Central memory CD4-positive, alpha-beta T cell (primary cell): ENCODE measurements at places on chromosomes 12 and 14.
A peak's percentile ranks its signal among the peaks of the same experiment; 100 is the strongest.

- no peak for DNase-seq
These were observed 60.0 kb downstream of the PPFIBP1 start for GRCh38 chr12:27583981-27584380.

GRCh38 chr14:91292491-91292890 is 48.0 kb upstream of the GPR68 start:
- DNase-seq, result no peak

DNA sequence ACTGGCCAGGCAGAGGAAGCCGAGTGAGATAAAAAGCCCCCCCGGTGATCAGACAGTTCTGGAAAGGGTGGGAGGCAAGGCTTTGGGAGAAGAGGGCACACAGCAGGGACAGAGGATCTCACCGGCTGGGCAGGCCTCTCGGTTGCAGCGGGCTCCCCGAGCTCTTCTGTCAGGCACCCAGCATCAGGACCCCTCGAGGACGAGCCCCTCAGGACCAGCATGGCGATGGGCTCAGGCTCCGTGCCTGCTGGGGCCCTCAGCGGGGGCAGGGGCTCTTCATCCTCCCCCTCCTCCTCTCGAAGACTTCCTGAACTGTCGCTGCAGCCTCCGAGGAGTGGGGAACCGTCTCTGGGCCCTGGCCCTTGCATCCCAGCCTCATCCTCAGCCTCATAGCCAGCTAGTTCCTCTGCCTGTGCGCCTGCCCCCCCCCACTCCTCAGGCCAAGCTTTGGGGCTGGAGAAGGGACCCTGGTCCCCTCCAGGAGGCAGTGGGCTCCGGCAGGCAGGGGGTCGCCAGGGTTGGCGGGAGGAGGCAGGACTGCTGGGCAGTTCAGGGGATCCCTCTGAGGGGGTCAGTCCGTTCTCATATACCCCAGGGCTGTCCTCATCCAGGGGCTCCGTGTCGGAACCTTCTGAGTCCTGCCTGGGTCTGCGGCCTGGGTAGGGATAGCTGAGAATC is 3.4 kb upstream of the AP1G2 start:
- DNase-seq, result no peak

GRCh38 chr12:48882315-48882687 is 16.6 kb upstream of the RND1 start:
- no peak for DNase-seq

- no peak for DNase-seq
These were observed 268.8 kb downstream of the ADGRD1 start for GRCh38 chr12:131222329-131223139.

DNA sequence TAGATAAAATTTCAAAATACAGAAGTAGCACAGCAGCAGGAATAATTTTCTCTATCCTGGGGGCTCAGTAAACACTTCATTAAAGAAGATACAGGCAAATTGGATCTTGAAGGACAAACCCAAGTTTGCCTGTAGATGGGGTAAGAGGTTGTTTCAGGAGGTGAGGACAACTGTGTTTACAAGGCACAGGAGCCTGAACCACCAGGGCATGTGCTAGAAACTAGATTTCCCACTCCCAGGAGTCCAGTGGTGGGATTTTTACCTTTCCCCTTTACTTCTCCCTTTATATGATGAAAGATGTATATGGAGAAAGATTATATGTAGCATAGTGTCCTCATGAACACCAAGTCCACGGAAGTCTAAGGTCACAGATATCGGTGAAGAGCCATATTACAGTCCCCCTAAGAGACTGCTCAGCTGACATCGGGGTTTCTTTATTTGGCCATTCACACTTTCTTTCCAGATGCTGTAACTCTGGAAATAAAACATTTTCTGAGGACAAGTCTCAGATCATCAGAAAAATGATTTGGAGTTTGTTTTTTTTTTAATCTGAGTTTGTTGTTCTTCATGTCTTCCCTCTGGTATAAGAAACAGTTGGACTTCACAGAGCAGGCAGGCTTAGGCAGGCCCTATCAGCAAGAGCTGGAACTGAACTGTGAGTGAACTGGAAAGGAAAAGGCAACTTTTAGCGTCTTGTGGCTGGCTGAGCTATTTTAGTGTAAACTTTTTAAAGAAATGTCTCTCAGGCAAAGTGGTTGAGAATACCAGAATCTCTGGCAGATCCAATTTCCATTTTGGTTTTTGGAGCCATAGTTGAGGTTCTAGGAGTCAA is 8.0 kb upstream of the EVL start:
- peak; percentile 61 for DNase-seq
